ENCODE measurements at places on chromosomes 7 and 10.

- DNase-seq: no peak
These were observed 66.8 kb downstream of the TMEM168 start for GRCh38 chr7:112723416-112723815.

GRCh38 chr7:2032876-2033407 lies 199.8 kb downstream of the MAD1L1 start:
- no peak for DNase-seq

DNA sequence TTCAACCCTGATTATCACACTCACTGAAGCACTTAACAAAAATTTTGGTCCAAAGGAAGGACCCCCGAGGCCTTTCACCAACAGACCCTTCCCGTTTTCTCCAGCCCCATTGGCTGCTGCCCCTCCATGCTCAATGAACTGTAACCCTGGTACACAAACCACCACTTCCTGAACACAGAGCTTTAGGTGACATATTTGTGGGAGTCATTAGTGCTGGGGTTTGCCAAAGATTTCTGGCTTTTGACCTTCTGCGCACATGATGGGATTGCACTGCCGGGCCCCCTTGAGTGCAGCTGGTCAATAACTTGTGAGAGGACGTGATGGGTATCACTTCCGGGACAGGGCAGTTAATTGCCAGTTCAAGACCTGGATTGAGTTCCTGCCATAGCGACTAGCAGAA lies 9.0 kb upstream of the CAMK1D start:
- no peak for DNase-seq

GRCh38 chr7:28069807-28070206 lies 110.8 kb downstream of the JAZF1 start:
- peak; percentile 47 for DNase-seq

DNA sequence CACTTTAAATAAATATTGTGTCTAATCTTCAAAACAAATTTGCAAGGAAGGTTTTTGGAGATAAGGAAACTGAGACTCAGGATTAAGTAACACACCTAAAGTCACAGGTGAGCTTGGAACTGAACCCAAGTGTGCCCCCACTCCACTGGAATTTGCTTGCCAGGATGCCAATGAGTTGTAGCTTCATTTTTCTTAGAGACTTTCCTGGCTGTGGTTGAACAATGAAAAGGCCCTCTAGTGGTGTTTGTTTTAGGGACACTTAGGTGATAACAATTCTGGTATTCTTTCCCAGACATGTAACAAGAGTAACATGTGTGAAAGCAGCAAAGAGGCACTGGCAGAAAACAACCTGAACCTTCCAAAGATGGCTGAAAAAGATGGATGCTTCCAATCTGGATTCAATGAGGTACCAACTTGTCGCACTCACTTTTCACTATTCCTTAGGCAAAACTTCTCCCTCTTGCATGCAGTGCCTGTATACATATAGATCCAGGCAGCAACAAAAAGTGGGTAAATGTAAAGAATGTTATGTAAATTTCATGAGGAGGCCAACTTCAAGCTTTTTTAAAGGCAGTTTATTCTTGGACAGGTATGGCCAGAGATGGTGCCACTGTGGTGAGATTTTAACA lies 1.5 kb downstream of the IL6 start:
- peak; percentile 18 for DNase-seq

DNA sequence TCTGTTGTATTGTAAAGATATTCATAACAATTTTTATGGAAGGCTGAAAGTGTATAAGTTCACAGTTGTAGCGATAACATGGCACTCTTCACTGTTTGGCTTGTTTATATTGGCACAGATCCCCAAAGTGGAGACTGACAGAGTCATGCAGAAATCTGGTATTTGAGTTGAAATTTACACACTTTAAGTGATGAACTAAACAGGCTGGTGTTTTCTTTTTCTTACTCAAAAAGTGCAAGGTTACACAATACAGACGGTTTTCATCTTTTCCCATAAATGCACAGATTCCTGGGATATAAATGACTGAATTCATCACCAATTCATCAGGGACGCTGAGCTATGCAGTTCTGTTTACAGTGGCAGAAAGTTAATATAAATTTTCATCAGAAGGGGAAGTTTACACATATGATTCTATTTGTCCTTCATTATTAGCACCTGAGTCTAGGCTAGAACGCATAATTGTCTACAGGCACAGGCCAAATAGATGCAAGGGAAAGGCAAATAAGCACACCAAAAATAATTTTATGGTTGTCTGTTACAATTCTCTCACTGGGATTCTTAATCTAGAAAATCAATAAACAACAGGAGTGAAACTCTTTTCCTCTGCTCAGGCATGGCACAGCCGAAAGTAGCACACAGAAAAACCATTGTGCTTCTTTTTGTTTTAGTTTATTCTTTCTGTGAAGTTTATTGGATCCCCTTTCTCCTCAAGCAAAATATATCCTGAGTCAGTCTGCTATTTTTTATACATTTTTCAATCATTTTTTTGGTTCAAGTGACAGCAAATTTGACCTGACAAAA lies 88.0 kb downstream of the FOXP2 start:
- no peak for DNase-seq
